ENCODE measurements at places on chromosomes 7 and 10.

- DNase-seq, result no peak
These were observed 10.9 kb downstream of the ANLN start for GRCh38 chr7:36400606-36401005.

DNA sequence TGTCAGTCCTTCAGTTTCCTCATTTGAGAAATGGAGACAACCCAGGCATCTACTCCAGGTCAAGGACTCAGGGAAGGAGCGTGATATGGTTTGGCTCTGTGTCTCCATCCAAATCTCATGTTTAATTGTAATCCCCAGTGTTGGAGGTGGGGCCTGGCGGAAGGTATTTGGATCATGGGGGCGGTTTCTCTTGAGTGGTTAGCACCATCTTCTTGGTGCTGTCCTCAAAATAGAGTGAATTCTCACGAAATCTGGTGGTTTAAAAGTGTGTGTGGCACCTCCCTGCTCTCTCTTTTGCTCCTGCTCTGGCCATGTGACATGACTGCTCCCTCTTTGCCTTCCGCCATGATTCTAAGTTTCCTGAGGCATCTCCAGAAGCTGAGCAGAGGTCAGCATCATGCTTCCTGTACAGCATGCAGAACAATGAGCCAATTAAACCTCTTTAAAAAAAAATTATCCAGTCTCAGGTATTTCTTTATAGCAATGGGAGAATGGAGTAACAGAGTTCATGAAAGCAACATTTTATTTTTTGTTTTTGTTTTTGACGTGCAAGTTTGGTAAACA, 30.0 kb downstream of the ARHGAP22 start:
- DNase-seq, result no peak

- no peak for DNase-seq
These were observed 548.5 kb downstream of the TCERG1L start for GRCh38 chr10:130763071-130763470.

DNA sequence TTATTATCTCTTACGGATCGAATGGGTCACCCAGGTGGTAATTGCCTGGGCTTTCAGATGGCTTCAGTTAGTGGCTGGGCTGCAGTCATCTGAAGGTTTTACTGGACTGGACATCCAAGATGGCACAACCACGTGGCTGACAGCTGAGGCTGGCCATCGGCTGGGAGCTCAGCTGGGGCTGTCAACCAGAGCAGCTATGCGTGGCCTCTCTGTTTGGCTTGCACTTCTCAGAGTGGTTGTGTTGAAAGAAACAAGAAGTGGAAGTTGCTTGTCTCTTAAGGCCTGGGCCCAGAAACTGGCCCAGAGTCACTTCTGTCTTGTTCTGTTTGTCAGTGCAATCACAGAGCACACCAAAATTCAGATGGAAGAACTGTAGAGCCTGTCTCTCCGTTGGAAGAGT, 5.7 kb upstream of the GDI2 start:
- peak; percentile 42 for DNase-seq

DNA sequence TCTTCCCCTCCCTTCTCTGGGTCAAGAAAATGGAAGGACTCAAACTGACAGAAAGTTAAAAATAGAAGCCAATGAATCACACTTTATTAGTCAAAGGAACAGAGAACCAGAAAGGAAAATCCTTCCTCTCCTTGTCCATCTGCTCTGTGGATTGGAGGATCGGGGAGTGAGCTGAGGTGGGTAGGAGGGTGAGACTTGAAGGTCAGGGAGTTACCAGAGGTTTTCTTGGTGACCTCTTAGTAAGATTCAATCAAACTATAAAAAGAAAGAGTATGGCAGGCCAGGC, 12.2 kb downstream of the TLX1 start:
- DNase-seq, result no peak

DNA sequence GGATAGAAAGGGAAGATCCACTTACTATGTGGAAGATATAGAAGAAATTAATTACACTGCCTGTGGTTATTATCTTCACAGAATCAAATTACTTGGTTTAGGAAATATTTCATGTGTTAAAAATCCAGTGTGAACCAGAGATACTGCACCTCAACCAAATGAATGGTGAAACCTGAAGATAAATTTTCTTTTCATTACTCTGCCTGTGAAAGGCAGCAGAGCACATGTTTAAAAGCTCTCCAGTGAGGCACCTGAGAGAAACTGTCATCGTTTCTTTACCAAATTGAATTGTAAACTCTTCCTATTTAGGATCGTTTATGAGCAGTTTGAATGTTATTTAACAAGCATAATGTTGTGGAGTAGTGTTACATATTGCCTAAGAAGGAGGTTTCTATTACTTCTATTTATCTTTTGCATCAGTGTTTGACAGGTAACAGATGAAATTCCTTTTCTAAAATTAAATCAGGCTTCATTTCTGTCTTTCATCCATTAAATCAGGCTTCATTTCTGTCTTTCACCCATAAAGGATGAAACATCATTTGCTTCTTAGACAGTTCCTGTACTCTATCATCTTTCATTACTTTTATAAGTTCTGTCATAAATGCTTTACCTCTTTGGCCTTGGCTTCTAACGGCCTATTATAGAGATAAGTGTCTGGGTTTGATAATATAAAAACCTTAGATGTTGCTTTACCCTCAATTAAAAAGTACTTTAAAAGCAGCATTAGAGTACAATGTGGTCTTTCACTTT, 266.6 kb downstream of the NXPH1 start:
- no peak for DNase-seq

DNA sequence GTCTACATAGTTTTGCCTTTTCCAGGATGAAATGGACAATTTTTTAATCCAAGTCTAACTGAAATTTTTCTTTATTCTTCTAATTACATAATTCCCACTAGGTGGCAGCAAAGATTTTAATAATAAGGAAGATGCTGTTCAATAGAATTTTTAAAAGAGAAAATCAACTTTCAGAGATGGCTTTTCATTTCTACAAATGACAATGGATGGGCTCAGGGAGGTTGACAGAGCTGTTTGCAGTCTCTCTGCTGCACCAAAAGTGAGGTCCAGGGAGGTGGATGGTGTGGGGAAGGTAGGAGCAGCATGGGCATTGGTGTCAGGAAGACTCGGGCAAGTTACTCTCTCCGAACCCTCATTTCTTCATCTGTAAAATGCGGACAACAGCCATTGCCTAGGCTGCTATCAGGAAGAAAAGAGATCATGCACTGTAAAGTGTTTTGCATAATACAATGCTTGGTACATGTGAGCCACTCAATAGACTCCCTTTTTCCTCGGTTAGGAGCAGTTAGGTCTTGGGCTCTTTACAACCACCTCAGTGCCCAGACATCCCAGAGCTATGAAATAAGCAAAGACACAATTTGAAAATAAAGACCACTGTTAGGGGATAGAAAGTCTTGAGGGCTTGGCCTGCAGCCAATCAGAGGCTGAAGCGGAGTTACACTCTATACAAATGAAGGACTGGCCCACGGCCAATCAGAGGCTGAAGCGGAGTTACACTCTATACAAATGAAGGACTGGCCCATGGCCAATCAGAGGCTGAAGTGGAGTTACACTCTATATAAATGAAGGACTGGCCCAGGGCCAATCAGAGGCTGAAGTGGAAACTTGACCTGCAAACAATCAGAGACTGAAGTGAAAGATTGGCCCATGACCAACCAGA, 107.1 kb downstream of the ABLIM1 start:
- no peak for DNase-seq

GRCh38 chr10:86281396-86281795, 85.2 kb downstream of the GRID1 start:
- DNase-seq, result no peak

DNA sequence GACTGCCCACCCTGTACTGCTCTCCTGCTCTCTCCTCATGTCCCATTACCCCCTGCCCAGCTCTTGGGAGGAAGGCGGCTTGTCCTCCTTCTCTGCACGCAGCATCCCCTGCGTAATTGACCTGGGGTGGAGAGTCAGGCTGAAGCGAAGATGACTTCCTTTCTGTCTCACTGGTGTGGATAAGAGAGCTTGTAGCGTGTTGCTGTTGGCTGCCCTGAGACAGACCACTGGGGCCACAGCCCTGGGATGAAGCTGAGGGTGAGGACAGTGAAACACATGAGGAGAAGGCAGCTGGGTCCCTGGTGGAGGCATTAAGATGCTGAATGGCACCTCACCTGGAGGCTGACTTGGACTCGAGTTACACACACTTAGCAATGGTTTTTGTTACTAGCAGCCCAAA, 310.3 kb upstream of the ZNF32 start:
- DNase-seq, result peak; percentile 44

DNA sequence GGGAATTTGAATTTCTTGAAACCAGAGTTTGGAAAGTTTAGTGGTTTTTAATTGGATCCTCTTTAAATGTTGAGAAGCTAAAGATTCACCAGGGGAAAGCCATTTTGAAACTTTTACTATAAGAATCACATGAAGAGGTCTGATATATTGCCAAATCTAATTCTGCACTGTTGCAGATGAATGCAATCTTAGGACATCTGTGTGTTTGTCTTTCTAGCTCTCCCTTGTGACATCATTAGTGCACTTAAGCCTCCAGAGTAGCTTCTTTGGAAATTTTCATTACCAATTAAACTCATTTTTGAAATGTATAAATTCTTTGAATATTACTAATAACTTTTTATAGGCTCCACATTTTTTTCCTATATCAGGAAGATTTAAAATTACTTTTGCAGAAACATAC, 160.2 kb downstream of the BICC1 start:
- no peak for DNase-seq

GRCh38 chr7:128708235-128708634, 30.9 kb upstream of the CALU start:
- DNase-seq, result no peak

DNA sequence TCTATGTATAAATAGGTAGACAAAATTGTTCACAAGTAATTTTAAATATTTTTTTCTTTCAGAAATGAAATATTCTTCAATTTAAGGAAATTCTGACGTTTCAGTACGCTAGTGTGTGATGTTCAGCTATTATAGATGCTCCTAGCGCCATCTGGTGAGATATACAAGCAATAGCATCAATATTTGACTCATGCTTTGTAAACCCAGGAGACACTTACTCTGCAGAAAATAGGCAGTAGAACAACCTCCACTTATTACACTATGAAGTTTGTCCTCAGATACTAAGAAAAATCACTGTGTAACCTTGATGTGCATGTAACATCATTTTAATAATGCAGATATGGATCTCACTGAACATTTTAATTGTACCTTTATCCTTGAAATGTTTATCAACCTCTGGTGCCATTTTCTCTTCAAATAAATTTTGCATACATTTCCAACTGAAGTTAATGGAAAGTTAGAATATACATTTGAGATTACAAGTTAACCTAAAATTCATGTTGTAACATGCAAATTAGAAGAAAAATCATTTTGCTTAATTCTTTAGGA, 151.5 kb upstream of the FAM3C start:
- no peak for DNase-seq

DNA sequence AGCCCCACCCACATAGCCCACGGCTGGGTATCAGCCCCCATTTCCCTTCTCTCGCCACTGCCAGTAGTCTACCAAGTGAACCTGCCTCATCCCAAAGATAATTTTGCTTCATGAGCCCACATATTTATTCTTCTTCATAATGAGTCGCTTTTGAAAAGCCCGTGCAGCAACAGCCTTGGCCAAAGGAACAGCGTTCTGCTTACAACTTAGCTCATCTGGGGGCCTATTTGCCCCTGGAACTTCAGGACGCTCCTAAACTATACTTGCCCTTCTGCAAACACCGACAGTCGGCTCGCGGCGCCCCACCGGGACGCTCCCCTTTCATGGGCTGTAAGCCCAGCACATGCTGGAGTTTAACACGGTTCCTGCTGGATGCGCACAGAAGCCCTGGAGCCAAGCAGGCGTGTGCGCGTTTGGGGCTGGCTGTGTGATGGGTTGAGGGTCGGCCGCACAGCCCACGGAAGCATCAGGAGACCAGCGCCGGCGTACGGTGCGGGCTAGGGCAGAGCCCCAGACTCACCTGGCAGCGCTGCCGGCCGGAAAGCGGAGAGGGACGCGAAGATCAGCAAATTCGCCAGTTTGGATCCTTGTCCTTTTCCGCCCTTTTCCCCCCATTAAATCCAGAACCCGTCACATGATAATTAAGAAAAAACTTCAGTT, 370 bp downstream of the TMEM60 start:
- DNase-seq, result no peak

GRCh38 chr10:58518775-58519174, 6.1 kb downstream of the BICC1 start:
- DNase-seq, result no peak

DNA sequence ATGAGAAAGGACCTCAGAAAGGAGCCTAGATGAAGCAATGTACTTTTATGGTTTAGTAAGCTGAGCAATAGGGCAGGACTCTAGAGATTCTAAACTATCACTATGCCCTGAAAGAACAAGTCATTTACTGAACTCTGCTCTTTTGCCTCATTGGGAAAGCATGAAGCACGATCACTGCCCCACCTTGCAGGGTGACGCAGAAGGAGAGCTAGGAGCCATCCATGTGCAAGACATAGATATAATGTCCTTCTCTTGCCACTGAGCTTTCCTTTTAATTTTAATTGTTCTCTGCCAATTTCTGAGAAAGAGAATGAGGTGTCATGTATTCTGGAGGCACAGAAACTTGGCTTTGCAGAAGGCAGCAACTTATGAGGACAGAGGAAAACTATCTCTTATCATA, 108.3 kb downstream of the SORCS1 start:
- DNase-seq, result no peak

GRCh38 chr10:26780106-26780792, 80.5 kb downstream of the ABI1 start:
- DNase-seq, result no peak

GRCh38 chr7:129435414-129435829, 1.2 kb downstream of the STRIP2 start:
- no peak for DNase-seq

Measured in type B pancreatic cell (in vitro differentiated cells).